Type B pancreatic cell (in vitro differentiated cells): ENCODE measurements at places on chromosomes 4 and X.

DNA sequence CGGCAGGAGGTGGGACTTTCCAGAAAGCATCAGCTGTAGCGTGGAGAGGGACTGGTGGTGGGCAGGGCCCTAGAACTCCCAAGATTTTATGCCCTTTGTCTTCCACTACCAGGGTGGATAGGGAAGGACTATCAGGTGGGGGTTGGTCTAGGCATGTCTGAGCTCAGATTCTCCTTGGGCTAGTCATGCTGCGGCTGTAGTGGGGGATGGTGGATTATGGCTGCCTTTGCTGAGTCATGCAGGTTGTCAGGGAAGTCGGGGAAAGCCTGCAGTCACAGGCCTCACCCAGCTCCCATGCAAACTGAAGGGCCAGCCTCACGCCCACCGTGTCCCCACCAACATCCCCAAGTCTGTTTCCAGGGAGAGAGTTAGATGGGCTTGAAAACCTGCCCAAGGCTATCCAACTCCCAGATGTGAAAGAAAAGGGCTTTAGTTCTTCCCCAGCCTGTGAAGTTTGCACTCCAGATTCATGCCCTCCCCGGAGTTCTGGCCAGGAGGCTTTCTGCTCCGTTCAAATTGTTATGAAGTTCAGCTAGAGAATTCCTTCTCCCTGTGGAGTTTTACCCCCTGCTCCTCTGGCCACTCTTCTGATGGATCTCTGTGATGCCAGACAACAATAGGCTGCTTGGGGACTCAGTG lies 13.4 kb upstream of the MEPE start:
- no peak for DNase-seq
- no peaks in the 10 kb centered on the region for H3K27me3 ChIP-seq
- H3K36me3 ChIP-seq = no peaks in the 10 kb centered on the region

DNA sequence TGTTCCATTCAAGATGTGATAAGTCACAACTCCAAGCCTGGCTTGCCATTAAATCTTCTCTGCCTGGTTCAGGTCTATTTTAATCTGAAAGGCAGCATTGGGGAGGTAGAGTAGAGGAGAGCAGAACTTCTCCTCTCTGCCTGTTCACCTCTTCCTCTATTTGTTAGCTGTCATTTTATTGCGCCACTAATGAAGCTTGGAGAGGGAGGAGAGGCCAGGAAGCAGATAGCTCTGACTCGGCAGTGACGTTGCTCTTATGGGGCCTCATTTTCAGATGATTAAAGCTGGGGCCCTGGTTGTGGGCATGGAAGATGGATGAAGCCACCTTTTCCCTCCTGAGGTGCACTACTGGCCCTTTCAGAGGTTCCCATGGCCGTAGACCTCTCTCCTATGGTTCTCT lies 207.3 kb downstream of the MID1IP1 start:
- H3K27me3 ChIP-seq = no peaks in the 10 kb centered on the region
- no peaks in the 10 kb centered on the region for H3K36me3 ChIP-seq
- no peak overlapping the region for H3K27ac ChIP-seq
- no peak for DNase-seq

- peaks cover 3% of the 10 kb centered on the region for H3K4me1 ChIP-seq
- H3K4me3 ChIP-seq = no peak overlapping the region
- no peak overlapping the region for H3K27ac ChIP-seq
- no peak for DNase-seq
- no peaks in the 10 kb centered on the region for H3K36me3 ChIP-seq
- H3K27me3 ChIP-seq = no peaks in the 10 kb centered on the region
These were observed 56.4 kb upstream of the NFKB1 start for GRCh38 chr4:102444752-102445151.

- H3K27ac ChIP-seq = no peak overlapping the region
- no peaks in the 10 kb centered on the region for H3K4me1 ChIP-seq
- DNase-seq = no peak
- no peak overlapping the region for H3K4me3 ChIP-seq
- H3K36me3 ChIP-seq = no peaks in the 10 kb centered on the region
- peaks cover 8% of the 10 kb centered on the region for H3K27me3 ChIP-seq
These were observed 9.3 kb upstream of the RFC1 start for GRCh38 chr4:39375478-39375877.

- no peaks in the 10 kb centered on the region for H3K27me3 ChIP-seq
- no peak overlapping the region for H3K27ac ChIP-seq
- no peak overlapping the region for H3K4me3 ChIP-seq
These were observed 196.0 kb upstream of the EDNRA start for GRCh38 chr4:147284935-147285334.

DNA sequence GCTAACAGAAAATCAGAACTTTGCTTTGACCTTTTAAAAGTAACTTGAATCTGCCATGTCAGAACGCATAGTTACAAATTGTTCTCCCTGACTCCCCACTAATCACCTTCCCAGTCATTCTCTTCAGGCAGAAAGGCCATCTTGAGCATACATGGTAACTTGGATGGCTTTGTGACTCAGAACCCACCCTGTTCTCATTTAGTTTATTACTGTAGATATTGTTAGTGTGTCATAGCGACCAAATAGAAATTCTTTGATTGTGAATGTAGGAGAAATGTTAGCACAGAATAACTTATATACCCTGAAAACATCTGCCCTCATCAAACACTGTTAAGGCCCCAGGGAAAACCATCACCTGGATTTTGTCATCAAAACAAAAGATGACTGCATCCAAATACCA lies 382.0 kb downstream of the MAGEB5 start:
- H3K27ac ChIP-seq = no peak overlapping the region
- no peaks in the 10 kb centered on the region for H3K36me3 ChIP-seq
- H3K4me1 ChIP-seq = no peaks in the 10 kb centered on the region
- no peak overlapping the region for H3K4me3 ChIP-seq
- no peaks in the 10 kb centered on the region for H3K27me3 ChIP-seq
- DNase-seq = no peak

DNA sequence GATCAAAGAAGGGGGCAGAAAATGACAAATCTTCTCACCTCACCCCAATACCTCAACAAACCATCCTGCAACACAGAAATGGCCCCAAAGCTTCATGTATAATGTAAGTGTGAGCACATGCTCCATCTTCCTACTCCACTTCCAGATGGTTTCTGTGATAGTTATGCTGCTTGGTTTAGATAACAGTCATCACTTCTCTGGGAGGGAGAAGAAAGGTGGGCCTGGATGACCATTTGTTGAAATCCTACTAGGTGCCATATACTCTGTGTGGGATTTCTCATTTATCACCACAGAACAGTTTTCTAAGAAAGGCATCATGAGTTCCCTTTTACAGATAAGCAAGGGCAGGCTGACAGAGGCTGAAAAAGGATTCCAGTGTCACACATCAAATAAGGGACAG lies 31.3 kb upstream of the NXF3 start:
- H3K27me3 ChIP-seq = no peaks in the 10 kb centered on the region
- no peak overlapping the region for H3K4me3 ChIP-seq
- no peak for DNase-seq
- no peaks in the 10 kb centered on the region for H3K36me3 ChIP-seq
- no peaks in the 10 kb centered on the region for H3K4me1 ChIP-seq

GRCh38 chr4:170214731-170215130 lies 125.0 kb upstream of the AADAT start:
- H3K27ac ChIP-seq = no peak overlapping the region
- peaks cover 3% of the 10 kb centered on the region for H3K27me3 ChIP-seq
- no peaks in the 10 kb centered on the region for H3K4me1 ChIP-seq
- no peak overlapping the region for H3K4me3 ChIP-seq
